NCI-H510A (cell line): ENCODE measurements at places on chromosomes 3 and 15.
A peak's percentile ranks its signal among the peaks of the same experiment; 100 is the strongest.

DNA sequence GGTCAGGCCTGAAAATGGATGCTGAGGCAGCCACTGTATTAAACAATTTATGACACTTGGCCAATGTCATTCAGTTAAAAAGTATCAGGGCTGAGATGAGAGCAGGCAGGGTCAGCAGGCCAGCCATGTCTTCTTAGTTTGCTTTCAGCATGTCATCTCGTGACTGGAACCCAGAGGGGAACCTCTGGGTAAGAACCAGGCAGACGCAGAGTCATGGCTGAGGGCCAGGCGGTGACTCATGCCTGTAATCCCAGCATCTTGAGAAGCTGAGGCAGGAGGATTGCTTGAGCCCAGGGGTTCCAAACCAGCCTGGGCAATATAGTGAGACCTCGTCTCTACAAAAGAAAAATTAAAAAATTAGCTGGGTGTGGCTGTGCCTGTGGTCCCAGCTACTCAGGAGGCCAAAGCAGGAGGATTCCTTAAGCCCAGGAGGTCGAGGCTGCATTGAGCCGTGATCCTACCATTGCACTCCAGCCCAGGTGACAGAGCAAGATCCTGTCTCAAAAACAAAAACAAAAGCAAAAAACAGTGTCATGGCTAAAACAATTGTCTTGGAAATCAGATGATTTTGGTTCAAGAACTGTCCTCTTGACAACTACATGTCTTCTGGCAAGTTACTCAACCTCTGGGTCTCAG lies 11.7 kb downstream of the BCL2L10 start:
- no peak for DNase-seq

DNA sequence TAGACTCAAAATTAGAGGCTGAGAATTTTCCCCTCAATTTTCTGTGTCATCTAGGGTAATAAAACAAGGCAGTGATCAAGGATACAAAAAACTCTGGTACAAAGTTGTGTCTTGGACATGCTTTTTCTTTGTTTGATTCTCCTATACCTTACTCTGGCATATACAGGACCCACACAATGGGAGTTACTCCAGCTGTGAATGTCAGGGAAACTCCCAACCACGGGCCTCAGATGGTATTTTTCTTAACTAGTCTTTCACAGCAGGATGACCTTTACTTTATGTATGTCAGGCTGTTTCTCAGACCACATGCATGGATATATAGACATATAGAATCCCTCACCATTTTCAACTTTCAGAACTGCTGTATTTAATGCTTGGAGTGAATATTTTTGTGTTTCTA lies 41.3 kb downstream of the FEZF2 start:
- no peak for DNase-seq

DNA sequence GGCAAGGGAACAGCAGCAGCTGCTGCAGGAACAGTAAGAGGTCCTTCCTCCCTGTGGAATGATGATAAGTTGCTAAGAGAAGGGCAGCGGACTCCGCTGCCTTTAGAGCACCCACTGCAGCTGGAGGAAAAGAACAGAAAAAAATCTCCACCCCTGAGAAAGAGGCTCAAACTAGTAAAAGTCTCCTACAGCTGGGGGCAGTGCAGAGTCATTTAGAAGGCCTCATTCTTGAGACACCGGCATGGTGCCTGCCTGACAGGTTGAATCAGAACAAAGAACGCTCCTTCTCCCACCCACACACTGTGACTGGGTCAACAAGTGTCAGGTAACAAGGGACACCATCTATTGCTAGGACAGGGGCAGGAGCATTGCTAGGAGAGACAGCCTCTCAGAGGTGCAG lies 188.4 kb downstream of the ABHD5 start:
- DNase-seq: peak; percentile 21

- no peak for DNase-seq
Measured at GRCh38 chr3:39064646-39065045, 12.8 kb downstream of the WDR48 start.

DNA sequence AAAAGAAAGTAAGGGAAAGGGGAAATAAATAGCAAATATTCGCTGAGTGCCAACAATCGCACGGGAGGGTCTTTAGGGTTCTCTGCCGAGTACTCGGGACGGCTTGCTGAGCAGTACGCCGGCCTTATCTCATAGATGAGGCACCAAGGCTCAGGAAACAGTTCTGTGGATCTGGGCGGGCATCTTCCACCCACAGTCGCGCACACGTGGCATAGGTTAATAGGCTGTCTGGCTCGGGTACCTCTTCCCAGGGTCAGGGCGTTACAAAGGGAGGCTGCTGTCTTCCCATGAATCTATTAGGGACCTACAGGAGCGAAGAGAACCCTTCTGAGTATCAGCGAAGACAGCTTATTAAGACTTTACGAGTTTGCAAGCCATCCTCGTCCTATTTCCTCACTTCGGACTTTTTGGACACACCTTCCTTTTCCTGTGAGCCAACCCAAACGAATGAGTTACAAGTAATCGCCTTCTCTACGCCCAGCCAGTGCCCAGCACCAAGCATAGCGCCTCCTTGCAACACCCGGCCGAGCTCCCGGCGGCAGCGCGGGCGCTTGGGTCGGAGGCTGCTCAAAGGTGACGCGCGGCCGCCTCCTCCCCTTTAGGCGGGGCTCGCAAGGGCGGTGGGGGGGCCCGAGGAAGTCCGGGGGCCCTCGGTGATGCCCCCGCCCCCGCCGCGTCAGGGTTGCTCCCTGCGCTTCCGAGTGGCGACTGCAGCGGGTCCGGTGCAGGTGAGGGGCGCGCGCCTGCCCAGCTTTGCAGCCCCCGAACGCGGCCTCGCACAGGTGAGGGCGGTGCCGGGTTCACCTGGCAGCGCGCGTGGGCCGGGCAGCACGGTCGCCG lies at the start of gene MCTP2:
TSS of gene MCTP2 (plus strand) at position 679 of the 840 bp plus-strand sequence. CDS start 66,705 bp downstream, outside the sequence.
- DNase-seq: peak; percentile 65

DNA sequence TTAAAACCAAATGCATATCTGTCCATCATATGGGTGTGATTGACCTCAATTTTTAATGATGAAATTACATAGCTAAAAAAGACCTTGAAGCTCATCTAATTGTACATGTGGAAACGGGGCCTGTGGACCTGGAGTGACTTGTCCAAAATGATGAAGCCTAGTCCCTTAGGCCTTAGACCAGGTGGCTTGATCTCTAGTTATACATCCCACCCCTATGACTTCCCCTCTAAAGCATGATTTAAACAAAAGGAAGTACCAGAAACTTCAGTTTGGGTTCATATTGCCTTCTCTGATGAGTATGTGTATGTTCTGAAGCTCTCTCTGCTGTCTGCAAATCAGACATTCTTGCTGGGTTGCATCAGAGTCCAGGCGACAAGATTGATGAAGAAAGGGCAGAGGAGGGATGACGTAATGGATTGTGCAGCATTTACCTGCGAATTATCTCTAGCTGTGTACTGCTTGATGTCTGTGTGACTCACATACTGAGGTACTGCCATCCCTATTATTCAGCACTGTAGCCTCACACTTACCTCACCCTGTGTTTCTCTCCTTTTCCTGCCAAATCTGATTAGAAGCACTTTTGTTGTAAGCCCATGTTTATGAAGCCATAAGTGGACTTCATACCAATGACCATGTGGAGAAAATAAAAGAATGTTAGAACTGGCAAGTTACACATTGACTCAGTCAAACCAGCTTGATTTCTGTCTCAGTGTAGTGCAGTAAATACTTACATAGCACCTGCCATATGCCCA lies 111.5 kb downstream of the FILIP1L start:
- no peak for DNase-seq

- DNase-seq: no peak
Measured at GRCh38 chr3:195849322-195850074, 37.8 kb upstream of the MUC4 start.

DNA sequence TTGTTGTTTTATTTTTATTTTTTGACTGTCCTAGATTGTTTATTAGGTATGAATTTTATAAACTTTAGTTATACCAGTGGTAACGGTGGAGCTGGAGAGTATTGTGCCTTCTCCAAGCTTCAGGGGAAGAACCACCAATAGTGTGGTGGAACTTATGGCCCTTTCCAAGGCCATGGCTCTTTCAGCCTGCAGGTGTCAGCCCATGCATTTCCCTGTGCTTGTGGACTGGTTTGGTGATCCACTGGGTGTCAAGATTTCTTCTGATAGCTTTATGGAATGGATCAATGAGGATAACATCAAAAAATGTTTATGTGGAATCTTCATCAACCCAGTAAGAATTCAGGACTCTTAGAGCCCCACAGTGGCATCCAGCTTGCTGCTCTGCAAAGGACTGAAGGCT lies 19.2 kb upstream of the SCAMP5 start:
- DNase-seq: no peak

GRCh38 chr15:34359416-34359815 lies 7.6 kb downstream of the LPCAT4 start:
- no peak for DNase-seq

DNA sequence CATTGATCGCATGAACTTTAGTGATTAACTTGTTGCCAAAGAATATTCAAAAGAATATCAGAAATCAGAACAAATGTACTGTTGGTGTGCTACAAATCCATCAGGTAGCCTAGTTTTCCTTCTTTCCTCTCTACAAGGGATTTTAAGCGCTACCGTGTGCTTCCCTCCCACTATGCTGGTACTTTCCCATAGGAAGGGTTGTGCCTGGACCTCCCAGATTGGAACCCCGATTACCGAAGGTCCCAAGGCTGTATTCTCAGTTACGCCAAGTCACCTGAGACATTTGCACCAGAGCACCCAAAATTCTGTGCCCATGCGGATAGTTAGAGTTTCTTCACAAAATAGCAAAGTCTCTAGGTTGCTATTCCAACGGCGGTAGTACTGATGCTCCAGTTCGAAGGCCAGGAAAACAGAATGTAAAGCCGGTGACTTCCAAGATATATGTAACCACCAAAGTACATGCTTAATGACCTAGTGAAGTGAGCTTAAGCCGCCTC lies 23.4 kb upstream of the GATM start:
- DNase-seq: no peak

- DNase-seq: no peak
Measured at GRCh38 chr15:35669021-35669420, 123.1 kb upstream of the DPH6 start.

DNA sequence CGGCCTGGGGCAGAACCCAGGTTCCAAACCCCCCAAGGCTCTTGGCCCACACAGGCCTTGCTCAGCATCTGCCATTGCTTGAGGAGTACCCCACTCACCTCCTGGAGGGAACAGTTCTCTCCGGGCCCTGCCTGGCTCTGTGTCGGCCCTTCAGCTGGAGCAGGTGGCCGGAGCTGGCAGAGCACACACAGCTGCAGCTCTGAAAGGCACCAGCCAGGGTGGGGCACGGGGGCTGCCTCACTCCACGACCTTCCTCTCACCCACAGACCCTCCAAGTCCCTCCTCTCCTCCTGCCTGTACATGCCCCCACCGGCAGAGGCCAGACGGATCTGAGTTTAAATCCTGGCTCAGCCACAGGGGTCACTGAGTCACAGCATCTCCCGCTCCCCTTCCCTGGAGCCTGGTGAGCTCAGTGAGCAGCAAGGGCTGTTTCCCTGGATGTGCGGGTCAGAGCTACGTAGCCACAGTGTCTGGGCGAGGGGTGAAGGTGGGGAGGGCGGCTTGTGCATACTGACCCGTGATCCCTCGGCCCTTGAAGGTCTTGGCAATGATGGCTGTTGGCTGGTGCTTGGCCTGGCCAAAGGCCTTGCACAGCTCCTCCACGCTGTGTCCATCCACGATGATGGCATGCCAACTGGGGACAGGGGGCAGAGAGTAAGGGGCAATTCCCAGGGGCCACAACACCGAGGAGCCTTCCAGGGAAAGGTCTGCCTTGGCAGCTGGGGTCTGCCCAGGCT lies 23.0 kb downstream of the TKT start:
- no peak for DNase-seq

DNA sequence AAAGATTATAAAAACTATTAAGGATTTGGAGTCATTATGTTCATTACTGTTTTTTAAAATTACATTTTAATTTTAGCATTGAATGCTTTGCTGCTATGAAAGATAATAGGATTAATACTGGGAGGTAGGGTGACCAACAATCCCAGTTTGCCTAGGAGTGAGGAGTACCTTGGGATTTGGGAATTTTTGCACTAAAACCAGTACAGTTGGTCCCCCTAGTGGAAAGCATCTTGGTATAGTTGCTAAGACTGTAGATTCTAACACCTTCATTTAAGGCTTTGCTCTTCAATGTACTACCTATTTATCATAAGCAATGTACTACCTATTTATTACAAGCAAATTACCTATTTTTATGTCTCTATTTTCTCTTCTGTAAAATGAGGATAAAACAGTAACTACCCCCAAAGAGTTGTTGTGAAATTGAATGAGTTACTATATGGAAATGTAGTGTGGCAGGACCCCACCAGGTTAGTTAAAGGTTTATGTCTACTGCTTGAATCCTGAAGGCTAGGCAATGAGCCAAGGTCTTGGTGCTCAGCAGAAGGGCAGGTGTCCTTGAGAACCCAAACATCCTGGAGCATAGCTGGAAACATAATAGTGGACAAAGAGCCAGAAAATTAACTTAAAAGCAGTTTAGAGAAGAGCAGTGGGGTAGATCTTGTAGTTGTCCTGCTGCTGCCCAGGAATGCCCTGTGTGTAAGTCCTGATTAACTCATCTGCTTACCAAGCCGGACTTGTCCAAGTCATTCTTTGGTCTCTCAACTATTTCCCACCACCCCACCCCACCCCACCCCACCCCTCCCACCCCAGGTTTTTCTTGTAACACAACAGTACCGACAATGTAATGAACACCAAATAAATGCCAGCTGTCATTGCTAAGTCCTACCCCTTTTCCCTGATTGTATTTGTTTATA lies 49.2 kb upstream of the NMD3 start:
- no peak for DNase-seq

DNA sequence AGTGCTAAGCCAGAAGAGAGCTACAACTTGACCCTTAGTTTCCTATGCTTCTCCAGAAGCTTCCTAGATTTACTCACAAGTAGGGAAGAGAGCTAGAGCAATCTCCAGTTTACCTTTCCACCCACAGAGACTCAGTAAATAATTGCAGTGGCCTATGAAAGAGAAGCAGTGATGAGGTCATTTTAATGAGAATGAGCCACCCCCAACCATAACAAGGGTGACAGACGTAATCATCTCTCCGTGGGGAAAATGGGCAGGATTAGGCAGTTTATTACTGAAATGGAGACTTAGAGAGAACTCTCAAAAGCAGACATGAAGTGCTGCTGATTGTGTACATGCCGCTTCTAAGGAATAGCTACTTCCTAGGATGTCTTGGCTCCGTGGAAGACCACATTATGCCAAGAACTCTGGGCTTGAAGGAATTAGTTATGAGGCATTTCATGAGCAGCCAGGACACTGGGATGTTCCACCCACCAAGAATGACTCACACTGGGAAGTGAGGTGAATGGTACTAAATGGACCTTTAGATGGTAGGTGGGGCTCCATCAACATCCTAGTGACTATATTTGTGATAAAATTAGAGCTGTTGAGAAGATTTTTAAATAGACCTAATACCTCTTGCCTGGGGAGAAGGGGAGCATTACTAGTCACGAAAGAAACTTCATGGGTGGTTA lies 160.9 kb downstream of the EDEM1 start:
- DNase-seq: no peak

DNA sequence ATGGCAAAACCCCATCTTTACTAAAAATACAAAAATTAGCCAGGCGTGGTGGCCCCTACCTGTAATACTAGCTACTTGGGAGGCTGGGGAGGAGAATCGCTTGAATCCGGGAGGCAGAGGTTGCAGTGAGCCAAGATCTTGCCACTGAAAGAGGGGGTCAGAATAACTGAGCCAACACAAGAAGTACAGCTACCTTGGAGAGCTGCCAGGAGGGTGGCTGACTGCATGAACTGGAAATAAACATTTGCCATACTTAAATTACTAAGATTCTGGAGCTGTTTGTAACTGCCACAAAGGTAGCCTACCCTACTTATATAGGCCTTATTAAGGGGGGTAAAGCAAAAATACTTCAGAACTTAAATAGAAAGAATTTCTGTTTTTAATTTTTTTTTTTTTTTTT lies 15.4 kb upstream of the PIK3CB start:
- DNase-seq: no peak
